ENCODE measurements at places on chromosomes 7 and 10.
A peak's percentile ranks its signal among the peaks of the same experiment; 100 is the strongest.

GRCh38 chr10:113493195-113493594, 59.7 kb upstream of the HABP2 start:
- no peak for DNase-seq

DNA sequence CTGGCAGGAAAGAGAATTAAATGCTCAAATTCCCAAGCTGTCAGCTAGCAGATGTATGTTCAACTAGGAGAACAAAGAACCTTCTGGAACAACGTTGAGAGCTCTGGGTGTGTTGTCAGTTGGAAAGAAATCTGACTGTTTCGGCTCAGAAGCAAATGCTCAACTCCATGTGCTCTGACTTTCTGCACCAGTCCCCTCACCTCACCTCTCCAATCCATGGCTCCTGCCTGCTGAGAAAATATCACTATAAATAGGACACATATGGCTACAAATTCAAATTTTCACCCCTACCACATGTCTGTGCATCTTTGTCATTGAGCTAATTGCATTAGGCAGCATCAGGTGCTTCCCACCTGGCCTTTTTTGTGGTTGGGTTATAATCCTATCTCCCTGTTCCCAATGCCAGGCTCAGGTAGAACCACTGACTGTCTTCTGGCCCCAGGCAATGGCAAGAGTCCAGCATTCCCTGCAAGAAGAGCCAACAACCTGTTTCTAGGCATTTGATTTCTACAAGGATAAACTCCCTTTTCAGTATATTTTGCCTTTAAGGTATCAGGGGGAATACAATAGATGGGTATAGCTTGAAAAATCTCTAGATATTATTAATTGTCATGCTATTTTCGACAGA, 142.6 kb upstream of the LSM8 start:
- no peak for DNase-seq

DNA sequence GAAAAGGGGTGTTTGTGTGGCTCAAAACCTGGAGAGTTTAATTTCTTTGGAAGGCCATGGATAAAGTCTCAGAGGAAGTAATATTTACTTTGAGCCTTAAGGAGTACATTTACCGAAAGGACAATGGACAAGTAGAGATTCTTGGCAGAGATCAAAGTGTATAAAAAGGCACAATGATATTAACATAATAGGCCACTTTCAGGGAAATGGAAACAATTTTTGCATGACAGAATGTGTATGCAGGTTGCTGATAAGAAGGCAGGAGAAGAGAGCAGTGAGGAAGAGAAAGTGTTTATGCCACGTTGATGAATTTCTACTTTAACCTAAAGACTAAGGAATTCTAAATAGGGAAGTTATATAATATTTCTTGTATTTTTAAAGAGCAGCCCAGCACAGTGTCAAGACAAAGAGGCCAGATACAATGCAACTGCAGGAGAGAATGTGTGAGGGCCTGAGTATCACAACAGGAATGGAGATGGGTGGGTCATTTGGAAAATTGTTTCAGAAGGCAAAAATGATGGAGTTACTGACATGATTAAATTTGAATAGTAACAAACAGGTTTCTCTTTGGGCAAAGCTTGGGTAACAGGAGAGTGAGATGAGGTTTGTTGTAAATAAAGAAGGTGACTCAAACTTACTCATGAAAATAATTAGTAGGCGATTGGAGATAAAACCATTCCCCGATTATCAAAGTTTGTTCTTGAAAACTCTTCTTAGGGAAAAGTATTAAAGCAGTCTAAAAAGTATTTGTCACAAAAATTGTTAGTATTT, 84.1 kb downstream of the THSD7A start:
- DNase-seq: no peak

DNA sequence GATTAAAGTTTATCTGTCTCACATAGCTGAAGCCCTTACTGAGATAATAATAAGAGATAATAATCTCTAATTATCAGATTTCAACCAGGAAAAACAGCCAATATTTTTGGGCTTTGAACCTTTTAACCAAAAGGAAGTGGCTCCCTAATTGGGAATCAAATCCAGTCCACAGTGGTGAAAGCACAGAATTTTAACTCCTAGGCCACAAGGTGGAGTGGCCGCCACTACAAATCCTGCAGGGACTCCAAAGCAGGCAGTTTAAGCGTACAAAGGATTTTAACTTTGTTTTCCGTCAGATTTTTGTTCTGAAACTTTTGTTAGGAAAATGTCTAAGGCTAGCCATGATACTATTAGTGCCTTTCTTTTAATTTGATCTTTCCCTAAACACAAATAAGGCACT, 99.6 kb upstream of the CCNY start:
- DNase-seq: no peak

DNA sequence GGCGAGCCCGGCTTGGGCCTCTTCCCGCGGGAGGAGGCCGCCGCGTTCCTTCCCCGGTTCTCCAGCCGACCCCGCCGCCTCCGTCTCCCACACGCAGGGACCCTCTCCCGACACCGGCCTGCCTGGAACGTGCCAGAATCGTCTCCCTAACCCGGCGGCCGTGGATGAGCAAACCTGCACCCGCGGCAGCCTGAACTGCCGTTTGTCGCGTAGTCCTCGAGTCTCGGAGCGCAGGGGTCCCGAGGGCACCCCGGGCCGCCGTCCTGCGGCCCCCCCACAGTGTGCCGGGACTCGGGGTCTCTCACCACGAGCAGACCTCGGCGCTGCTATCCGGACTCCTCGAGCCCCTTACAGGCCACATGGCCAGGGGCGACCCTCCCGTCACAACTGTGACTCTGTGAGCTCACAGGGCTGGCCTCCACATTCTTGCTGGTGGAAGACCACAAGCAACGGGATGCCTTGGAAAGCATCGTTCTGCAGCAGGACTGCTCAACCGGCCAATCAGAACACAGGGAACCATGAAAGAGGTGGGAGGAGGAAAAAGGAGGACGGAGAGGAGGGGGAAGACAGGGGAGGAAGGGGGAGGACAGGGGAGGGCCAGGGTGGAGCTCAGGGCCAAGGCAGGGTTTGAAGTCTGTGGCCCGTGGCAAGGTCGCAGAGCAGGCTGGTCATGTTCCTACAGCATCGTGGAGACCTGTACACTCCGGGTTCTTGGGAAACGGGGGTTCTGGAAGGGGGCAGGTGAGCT, 276.9 kb downstream of the DNAJB6 start:
- peak; percentile 76 for DNase-seq

DNA sequence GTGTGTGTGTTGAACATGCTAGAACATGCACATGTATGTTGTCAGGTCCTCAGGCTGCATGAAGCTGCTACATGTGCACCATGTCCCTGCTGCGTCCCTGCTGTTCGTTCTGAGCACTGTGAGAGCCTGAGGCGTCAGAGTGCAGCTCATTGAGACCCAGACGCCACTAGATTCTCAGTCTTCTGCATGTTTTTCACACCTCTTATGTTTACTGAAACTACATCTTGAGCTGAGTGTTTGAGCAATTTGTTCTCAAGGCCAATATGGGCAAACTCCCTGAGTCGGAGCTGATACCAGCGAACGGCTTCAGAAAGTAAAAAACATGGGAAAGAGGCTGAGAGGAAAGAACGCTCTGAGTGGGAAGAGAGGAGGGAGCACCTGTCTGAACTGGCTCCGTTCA, 350.4 kb downstream of the PAXIP1 start:
- no peak for DNase-seq

GRCh38 chr10:62081341-62082270, 180.1 kb downstream of the ARID5B start:
- peak; percentile 67 for DNase-seq

DNA sequence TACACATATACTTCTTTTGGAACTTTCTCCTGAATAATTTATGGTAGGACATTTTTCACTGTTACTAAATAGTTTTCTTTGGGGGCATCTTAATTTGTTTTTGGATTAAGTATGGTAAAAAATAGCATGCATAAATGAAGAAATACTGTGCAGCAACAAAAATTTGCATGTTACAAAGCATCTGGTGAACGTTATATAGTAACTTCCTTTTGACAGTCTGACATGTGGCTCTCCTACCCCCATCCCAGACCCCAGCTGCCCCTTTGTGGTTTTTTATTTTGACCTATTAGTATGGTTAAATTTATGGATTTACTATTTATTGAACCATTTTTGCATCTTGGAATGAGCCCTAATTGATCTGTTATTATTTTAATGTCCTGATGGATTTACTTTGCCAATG, 9.9 kb downstream of the TASOR2 start:
- DNase-seq: no peak

- DNase-seq: peak; percentile 51
These were observed 9.0 kb downstream of the EMX2 start for GRCh38 chr10:117551330-117552155.

- no peak for DNase-seq
These were observed 21.1 kb downstream of the FAM133B start for GRCh38 chr7:92569137-92569536.

- DNase-seq: no peak
These were observed 315.8 kb upstream of the POM121L12 start for GRCh38 chr7:52719677-52720076.

GRCh38 chr7:102125127-102125596, 161.5 kb upstream of the SH2B2 start:
- DNase-seq: no peak

DNA sequence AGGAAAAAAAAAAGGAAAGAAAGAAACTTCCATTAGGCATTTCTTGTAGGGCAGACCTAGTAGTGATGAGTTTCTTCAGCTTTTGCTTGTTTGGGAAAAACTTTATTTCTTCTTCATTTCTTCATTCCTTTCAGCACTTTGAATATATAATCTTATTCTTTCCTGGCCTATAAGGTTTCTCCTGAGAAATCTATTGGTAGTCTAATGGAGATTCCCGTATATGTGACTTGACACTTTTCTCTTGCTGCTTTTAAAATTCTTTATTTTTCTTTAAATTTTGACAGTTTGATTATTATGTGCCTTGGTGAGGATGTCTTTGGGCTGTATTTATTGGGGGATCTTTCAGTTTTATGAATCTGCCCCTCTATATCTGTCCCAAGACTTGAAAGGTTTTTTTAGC, 3.9 kb upstream of the BTAF1 start:
- DNase-seq: no peak

DNA sequence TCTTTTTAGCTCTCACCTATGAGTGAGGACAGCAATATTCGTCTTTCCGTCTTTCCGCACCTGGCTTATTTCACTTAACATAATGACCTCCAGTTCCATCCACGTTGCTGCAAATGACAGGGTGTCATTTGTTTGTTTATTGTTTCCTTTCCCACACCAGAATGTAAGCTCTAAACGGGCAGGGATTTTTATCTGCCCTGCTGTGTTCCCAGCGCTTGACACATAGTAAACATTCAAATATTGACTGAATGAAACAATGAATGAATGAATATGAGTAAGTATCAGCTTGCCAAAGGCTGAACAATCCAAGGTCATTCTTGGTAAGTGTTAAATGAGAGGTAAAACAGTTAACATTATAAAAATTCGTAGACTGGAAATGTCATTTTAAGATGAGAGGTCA, 12.8 kb downstream of the SH3PXD2A start:
- DNase-seq: no peak

DNA sequence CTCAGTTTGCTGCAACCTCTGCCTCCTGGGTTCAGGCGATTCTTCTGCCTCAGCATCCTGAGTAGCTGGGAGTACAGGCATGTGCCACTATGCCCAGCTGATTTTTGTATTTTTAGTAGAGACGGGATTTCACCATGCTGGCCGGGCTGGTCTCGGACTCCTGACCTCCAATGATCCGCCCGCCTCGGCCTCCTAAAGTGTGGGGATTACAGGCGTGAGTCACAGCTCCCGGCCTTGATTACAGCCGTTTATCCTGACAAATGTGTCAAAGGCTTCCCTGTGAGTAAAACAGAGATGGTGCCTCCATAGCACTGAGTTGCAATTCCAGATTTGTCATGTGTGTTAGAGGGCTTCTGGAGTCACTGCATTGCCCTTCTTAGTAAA, 273.7 kb downstream of the CCDC3 start:
- no peak for DNase-seq

GRCh38 chr7:28707291-28707690, 250.8 kb downstream of the TRIL start:
- no peak for DNase-seq

GRCh38 chr10:48779546-48780152, 95.0 kb downstream of the WDFY4 start:
- DNase-seq: no peak

- peak; percentile 11 for DNase-seq
These were observed 987 bp upstream of the EXOC6 start for GRCh38 chr10:92847202-92847864.

GRCh38 chr7:92732316-92733036, 103.9 kb downstream of the CDK6 start:
- no peak for DNase-seq

GRCh38 chr10:125782054-125782453, 6.4 kb upstream of the MMP21 start:
- no peak for DNase-seq

- peak; percentile 93 for DNase-seq
These were observed 64.5 kb upstream of the SYPL1 start for GRCh38 chr7:106176414-106177299.

DNA sequence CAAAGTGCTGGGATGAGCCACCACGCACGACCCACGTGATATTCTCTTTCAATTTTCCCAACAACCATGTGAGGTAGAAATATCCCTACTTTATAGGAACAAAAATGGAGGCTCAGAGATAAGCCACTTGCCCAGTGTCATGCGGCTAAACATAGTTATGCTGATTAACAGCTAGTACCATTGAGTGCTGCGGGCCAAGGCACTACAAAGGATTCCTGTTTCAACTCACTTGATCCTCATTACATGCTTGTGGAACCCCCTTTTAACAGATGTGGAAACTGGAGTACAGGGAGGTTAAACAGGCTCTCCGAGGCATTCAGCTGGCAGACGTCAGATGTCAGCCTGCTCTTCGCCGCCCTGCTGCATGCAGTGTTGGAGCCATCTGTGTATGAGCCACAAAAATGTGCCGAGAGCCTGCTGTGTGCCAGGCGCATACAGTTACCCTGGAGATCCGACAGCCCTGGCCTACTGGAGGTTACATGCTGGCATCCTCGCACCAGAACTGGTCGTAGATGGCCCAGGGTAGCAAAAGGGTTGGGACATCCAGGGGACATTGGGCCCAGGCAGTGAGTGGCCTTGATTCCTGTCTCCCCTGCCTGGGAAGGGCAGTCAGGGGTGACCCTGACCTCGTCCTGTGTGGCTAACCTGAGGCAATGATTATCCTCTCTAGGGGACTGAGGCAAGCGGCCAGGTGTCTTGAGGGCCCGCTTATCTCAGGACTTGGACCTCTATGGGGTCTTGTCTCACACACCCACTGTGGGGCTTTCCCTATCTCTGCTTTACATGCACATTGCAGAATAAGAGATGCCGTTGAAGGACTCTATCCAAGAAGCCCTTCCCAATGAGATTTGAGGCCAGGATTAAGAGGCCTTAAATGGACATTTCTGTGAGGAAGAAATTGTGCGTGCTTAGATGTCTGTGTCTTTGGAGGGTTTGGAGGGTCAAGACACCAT, 18.5 kb upstream of the SRGN start:
- peak; percentile 13 for DNase-seq

- no peak for DNase-seq
These were observed 358.1 kb upstream of the ZNF32 start for GRCh38 chr10:44006771-44007170.

DNA sequence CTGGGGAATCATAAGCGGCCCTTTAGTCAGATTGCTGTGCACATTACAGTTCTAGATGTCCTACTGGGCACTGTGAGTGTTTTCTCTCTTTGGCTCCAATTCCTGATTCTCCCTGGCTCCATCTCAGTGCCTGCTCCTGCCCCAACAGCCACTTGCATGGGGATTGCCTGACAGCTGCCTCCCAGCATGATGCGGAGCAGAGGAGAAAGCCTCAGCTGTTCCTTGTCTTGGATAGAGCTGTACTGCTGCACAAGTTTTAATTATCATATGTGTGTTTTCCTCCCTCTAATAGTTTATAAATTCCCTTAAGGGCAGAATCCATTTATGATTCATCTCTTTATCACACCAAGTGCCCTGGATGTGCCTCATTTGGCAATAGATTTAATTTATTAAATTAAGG, 285.8 kb upstream of the COBL start:
- DNase-seq: peak; percentile 28
